ENCODE measurements at places on chromosomes 6 and 20.

DNA sequence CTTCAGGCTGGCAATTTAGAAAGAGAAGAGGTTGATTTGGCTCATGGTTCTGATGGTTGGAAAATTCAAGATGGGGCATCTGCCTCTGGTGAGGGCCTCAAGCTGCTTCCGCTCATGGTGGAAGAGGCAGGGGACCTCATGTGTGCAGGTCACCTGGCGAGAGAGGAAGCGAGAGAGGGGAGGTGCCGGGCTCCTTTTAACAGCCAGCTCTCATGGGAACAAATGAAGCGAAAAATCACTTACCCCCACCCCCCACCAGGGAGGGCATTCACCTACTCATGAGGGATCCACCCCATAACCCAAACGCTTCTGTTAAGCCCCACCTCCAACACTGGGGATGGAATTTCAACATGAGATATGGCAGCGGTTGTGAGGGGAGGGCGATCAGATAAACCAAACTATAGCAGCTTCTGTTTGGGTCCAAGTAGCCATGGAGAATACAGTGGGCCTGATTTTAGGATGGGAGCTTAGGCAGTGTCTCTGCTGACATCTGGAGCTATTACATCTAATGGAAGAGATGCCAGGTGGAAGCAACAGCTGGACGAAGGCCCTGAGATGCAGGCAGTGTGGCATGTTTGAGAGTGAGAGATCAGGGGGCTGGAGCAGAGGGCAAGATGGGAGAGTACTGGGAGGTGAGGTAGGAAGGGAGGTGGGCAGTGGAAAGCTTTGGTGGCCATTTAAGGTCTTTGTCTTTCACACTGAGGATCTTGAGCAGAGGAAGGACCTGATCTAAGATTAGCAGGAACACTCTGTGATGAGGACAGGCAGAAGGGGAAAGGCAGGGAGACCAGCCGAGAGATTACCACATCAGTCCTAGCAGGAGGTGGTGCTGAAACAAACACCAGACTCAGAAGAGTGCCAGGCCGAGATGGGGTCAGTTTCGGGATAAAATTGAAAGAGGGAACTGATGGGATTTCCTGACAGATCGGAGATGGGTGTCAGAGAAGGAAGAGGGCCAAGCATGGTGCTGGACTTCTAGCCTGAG, 161.8 kb downstream of the NFATC2 start:
- DNase-seq: no peak

DNA sequence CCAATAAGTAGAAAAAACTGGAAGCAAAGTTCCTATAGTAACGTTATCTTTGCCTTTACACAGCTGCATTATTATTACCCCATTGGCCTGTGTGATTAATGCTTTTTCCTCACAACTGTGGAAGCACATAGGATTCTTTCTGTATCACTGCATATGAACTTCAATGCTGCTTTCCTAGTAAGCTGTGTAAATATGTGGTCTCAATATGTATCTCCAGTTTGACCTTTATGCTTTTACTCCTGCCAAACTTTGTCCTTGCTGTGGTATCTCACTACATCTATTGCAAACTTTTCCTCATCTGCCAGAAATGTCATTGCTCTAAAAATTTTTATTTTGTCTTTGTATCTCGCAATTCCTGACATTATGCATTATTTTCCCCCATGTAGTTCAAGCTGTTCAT, 168.6 kb downstream of the ZFAND3 start:
- no peak for DNase-seq

DNA sequence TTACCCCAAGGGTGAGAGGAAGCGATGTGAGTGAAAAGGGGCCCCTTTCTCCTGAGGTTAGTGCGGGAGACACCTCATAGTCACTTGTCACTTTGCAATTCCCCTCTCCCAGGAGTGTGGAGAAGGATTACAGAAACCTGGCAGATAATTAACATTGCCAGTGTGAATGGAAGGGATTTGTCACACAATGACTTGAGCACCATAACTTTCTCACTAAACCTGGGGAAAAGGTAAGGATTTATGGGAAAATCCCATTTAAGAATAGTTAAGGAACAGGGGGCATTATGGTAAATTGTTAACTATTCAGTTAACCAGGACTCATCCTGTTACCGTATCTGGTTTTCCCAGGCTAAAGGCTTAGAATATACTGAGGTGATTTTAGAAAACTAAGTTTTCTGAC, 219.5 kb upstream of the JAG1 start:
- DNase-seq: no peak

- no peak for DNase-seq
Measured at GRCh38 chr6:11500008-11500407, 37.5 kb upstream of the TMEM170B start.

DNA sequence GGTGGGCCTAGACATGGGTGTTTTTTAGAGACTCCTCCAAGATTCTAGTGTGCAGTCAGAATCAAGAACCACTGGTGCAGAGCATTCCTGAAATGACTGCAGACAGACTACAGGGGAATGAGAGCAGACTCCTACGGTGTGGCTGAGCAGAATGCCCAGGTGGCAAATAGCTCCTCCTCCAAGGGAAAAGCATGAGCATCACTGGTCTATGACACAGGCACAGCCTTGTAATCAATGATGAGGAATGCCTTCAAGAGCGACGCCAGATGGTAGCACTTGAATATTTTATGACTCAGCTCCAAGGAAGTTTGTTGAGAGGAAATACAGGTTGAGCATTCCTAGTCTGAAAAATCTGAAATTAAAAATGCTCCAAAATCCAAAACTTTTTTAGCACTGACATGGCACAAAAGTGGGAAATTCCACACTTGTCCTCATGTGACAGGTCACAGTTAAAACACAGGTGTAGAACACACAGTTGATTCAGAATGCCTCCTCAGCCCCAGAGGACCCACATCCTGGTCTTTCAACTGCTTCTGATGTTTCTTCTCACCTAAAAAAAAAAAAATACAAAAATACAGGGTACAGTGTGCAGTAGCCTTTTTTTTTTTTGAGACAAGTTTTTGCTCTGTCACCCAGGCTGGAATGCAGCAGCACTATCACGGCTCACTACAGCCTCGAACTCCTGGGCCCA, 10.6 kb upstream of the FAM8A1 start:
- no peak for DNase-seq

- DNase-seq: no peak
Measured at GRCh38 chr6:168133168-168133561, 54.2 kb upstream of the FRMD1 start.

- DNase-seq: no peak
Measured at GRCh38 chr6:86017236-86017635, 374.6 kb upstream of the SYNCRIP start.

DNA sequence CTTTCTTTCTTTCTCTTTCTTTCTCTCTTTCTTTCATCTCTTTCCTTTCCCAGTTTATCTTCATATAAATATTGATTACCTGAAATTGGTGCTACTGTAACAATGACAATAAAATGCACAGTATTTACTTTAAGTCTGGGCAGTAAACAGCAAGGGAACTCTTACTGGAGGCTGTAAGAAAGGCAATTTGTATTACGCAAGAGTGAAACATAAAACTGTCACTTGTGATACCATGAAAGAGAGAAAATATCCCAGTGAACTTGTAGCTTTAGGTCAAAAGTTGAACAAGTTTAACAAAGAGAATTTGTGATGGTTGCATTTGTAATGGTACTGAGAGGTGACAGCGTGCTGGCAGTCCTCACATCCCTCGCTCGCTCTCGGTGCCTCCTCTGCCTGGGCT, 80.0 kb downstream of the EYS start:
- DNase-seq: no peak

- no peak for DNase-seq
Measured at GRCh38 chr6:135030056-135030473, 24.6 kb downstream of the HBS1L start.

GRCh38 chr20:18265441-18265840, 22.9 kb upstream of the ZNF133 start:
- DNase-seq: no peak

DNA sequence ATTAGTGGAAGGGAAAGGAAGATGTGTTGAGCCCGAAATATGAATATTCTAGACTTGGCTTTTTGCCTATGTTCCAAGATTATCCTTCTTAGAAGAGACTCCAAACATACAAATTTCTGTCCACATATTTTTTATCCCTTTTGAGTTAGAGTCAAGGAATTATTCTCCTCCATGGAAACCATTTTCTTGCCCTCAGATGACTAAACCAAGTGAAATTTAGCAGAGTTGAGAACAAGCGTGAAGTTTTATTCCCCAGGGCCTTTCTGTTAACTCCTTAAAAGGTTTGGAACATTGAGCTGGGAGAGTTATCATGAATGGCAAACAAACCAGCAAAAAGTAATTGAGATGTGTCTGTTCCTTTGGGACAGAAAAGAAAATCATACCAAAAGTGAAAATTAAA, 286.1 kb upstream of the PLCB4 start:
- no peak for DNase-seq

DNA sequence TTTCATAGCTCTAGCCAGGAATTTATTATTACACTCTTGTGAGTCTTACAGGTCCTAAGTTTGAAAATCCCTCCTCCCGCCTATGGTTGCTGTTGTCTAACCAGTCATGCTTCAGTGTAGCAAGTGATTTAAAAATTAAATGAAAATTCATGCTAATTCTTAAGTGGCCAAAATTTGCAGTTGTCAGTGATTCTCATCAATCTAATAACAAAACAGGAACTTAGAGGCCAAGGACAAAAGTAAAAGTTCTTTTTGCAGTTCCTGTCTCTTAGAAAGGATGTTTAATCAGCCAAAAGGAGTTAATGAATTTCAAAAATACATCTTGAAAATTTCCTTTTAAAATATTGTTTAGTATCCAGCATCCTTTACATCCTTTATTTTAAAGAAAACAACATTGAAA, 36.3 kb downstream of the VTA1 start:
- DNase-seq: no peak

DNA sequence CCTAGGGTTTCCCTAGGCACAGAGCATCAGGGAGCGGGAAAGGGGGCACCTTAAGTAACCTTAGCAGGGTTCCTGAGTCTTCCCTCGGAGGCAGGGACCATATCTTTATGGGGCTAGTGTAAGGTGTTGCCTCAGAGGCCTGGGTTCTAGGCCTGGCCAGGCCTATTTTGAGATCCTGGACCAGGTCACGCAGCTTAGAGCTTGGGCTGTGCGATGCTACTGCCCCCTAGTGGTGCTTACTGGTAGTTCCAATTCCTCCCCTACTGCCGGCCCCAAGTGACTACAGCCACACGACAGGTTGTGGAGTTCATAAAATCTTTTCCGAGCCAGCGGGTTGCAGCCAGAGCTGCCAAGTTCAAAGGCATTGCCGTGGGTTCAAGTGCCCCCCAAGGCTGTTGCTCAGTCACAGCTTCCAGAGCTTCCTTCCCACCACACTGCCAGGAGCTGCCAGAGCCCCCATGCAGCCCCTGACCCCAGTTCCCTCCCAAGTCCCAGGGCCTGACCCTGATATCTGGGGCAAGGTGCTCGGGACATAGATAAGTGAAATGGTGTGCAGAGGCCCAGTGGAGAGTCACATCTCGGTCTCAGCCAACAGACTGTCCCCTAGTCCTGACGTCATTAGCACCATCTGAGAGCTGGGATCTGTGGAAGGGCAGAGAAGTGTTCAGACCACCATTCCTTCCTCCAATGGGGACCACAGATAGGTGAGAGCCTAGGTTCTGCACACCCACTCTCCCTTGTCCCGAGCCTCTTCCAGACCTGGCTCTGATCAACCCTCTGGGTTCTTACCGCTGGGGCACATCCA, 3.3 kb downstream of the LRRC73 start:
- peak; percentile 68 for DNase-seq
